HS-5 (cell line): ENCODE measurements at places on chromosomes 2 and 18.

- DNase-seq: peak; percentile 34
These were observed 631 bp downstream of the GYPC start for GRCh38 chr2:126656431-126657147.

DNA sequence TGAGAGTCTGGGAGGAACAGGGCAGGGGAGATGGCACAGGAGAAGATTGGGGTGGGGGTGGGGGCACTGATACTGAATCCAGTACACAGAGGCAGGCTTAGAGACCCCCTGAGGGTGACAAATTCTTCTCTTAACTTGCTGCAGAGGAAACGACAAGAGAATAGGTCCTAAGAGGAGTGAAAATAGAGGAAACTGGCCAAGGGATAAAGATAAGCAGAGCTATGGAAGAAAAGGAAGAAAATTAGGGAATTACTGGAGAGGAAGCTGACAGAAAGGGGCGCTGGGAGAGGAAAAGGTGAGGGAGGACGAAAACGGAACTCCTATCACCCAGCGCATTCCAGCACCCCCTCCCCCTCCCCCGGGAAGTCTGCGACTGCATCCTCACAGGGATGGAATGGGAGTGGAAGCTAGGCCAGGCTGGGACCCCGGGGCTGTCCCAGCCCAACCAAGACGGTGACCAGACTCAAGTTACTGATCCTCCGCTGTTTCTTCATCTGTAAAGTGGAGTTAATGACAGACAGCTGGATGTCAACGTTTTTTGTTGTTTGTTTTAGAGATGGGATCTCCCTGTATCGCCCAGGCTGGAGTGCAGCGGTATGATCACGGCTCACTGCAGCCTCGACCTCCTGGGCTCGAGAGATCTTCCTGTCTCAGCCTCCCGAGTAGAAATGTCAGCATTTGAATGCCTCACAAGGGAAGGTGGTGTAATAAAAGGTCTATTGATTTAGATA lies 2.6 kb upstream of the EMX1 start:
- no peak for DNase-seq

DNA sequence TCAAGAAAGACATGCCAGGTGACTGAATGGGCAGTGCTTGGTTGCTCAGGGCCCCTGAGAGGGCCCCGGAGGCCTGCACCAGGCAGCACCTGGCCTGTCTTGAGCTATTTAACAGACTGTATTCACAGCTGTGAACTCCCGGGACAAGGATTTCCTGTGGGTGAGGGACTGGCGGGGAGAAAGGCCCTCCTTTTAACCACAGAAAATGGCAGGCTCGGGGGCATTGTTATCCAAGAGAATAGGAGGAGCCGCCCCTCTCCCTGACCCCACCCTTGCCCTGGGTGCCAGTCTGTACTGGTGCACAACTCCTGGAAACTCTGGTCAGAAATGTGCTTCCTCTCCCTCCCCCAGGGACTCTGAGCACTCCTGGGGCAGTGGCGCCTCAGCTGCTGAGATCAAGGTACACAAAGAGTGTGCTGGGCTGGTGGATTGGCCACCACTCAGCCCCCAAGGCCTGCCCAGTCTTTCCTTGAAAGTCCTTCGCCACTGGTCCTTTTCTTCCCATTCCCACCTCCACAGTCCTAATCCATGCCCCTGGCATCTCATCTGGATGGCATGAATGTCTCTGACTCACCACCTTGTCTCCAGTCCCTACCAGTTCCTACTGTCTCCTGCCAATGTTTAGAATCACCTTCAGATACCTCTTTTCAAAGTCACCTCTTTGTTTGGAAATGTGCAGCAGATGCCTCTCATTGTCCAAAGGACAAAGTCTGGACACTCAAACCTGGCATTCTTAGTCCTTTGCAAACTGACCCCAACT lies 19.6 kb upstream of the EPAS1 start:
- no peak for DNase-seq

- no peak for DNase-seq
These were observed 879 bp upstream of the GALNT5 start for GRCh38 chr2:157256626-157257025.

DNA sequence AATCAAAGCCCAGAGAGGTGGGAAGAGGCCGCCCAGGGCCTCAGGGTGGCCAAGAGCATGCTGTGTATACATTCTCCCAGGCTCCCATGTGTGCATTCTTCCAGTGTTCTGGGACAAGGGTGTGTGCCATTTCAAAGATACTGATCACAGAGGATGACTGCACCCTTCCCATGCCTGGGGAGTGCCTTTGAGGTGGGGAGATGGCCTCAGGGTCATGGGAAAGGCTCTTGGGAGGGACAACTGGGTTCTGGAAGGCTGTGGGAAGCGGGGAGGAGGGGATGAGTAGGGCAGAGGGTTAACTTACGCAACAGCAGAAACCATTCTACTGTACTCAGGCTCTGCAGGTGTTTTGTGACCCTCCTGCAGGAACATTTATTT lies 40.9 kb downstream of the KLHL29 start:
- DNase-seq: no peak

- no peak for DNase-seq
These were observed 19.3 kb downstream of the GATA6 start for GRCh38 chr18:22188559-22189267.

DNA sequence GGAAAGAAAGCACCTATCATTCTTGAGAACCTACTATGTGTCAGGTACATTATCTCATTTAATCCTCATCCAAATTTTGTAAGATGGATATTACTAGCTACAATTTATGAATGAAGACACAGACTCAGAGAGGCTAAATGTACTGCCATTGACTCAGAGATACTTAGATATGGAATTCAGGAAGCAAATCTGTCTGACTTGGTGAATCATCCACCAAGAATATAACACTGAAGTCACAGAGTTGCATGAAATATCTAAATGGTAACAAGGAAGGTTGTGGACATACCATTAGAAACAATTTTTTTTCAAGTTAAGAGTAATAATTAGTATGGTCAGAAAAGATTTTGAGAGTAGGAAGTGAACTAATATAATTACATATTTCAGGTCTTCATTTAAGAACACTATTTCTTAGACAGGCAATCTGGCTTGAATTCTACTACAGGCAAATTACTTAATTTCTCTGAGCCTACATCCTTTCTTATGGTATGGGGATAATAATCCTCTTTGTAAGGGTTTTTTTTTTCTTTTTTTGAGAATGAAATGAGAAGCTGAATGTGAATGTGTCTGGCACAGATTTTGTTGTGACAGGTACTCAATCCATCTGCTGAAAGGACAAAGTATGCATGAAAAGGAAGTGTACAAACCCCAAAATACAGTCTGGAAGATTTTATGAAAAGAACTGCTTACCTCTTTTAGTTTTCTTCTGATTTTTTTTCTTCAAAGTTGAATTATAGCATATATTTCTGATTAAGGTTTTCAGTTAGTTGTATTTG lies 14.8 kb upstream of the C2orf66 start:
- DNase-seq: peak; percentile 71

DNA sequence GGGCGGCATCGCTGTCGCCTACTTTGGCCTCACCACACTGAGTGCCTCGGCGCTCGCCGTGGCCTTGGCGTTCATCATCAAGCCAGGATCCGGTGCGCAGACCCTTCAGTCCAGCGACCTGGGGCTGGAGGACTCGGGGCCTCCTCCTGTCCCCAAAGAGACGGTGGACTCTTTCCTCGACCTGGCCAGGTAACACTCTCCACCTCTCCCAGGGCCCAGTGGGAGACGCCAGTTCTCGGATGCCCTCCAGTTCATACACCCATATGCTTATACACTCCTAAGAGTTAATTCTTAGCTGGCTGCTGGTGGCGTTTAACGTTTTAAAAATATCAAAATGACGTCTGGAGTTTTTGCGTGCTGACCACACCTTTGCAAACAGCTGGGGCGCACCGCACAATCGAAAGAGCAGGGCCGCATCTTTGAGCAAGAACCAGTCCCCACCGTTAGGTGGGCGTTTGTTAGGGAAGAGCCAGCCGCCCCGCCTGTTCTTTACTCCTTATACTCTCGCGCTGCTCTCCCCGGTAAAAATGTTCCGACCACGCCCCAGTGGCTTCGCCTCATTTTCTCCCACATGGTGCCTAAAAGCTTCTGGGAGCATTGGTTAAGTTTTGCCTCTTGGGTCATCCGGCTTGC lies 899 bp downstream of the SLC1A4 start:
- no peak for DNase-seq

DNA sequence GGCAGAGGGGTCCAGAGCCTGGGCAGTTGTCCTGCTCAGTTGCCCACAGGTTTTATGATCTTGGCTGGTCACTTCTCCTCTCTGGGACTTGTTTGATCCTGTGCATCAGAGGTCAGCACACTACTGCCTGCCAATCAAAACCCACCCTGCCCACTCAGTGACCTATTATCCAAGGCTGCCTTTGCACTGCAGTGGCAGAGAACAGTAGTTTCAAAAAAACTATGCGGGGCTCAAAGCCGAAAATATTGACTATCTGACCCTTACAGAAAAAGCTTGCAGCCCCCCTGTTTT lies 218.2 kb downstream of the CYP26B1 start:
- no peak for DNase-seq

- DNase-seq: no peak
These were observed 23.5 kb downstream of the CCT7 start for GRCh38 chr2:73257425-73258125.
